ENCODE measurements at places on chromosomes 4 and X.
A peak's percentile ranks its signal among the peaks of the same experiment; 100 is the strongest.

DNA sequence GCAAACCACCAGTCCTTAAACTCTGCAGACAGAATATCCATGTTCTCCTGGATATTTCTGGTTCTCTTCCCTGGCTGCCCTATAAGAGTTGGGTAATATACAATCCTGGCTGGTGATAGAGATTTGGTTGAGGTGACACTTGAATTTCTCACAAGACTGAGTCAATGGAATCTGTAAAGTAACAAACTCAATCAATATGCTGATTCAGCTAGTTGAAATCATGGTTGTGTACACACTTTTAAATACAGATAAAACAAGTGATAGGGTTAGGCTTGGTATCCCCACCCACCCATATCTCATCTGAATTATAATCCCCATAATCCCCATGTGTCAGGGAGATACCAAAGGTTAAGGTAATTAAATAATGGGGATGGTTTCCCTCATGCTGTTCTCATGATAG lies 349.2 kb upstream of the MAD2L1 start:
- no peak for DNase-seq

- DNase-seq, result no peak
Observed at GRCh38 chr4:122364700-122365404, 14.0 kb upstream of the ADAD1 start.

- no peak for DNase-seq
Observed at GRCh38 chr4:109798866-109799265, 2.9 kb downstream of the CFI start.

DNA sequence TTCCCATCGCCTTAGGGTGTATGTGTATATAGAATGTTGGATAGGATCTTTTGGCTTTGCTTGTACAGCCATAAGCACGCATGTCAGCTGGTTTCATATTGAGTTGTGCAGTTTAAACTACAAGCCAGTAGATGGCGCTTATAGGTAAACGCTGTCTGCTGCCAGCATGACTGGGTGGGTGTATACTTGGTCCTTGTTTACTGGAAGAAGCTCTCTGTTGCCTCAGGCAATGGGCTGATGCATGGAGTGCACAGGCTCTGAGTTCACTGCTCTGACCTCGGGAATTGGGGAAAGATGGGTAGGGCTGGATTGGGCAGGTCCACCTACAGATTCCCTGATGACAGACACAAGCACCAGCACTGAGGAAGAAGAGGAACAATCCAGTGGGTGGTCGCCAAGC lies 831.5 kb downstream of the STIM2 start:
- no peak for DNase-seq

- DNase-seq, result no peak
Observed at GRCh38 chr4:161554372-161554990, 609.3 kb downstream of the FSTL5 start.

- DNase-seq, result no peak
Observed at GRCh38 chrX:67004451-67004850, 365.6 kb upstream of the EDA2R start.

GRCh38 chr4:184782731-184783373 lies 42.9 kb downstream of the ACSL1 start:
- DNase-seq, result no peak

- no peak for DNase-seq
Observed at GRCh38 chr4:151438154-151438553, 29.2 kb downstream of the FHIP1A start.

- DNase-seq, result no peak
Observed at GRCh38 chrX:49868739-49869138, 10.5 kb upstream of the USP27X start.

DNA sequence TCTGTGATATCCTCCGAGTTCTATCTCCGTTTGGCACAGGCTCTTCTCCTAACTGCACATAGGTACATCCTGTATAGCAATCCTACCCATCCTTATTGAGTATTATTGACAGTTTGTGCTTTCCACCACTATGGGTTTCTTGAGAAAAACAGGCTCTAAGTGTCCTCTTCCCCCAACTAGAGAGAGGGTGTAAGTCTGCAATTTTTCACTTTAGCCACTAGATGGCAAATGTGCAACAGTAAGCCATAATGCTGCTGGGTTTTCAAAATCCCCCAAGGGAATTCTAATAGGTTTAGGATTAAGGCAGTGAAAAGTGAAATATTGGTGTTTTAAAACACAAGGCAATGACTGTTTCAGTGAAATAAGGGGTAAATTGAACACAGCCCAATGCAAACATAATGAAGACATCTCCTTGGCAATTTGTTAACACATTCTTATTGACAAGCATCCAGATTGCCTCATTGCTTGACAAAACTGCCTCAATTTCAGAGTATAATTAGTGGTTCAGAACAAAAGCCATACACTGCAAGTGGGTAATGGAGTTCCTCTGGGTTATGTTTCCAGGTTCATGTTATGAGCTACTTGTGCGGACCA lies 239.0 kb upstream of the HTR2C start:
- peak; percentile 4 for DNase-seq

DNA sequence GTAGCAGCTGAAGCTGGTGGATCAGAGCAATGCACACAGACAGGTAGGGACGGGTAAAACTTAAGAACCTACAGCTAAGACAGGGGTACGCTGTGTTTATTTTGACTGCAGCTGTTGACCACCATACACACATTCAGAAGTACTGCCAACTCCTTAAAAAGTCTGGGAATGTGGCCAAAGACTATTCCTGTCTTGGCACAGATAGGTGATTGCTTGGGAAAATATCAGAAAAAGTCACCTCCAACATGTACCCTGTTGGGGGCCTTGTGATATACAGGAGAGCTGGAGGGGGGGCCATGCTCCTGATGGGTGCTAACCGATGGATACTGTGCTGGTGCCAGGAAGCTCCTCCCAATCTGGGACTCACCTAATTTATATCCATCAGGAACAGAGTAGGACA lies 121.2 kb downstream of the VCX2 start:
- DNase-seq, result no peak

DNA sequence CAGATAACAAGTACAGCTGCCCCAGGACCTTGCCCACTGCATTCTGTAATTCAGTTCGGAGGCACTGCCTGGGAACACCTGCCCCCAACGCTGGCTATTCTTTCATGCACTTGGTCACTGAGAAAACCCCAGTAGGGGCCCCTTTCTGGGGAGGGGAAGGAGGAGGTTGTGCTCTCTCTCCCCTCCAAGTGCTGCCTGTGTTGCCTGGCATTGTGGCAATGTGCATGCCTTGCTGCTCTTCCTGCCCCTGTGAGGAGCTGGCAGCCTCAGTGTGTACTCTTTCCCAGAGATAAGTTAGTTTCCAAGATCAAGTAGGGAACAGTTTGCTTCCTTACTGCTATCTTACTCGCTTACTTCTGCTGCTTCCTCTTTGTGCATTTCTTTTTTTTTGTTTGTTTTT lies 90.8 kb downstream of the AASDH start:
- no peak for DNase-seq

- no peak for DNase-seq
Observed at GRCh38 chr4:155781249-155781831, 22.5 kb downstream of the GUCY1B1 start.

- peak; percentile 1 for DNase-seq
Observed at GRCh38 chr4:21790438-21791029, 158.0 kb downstream of the KCNIP4 start.

- no peak for DNase-seq
Observed at GRCh38 chrX:141468940-141469339, 115.6 kb downstream of the SPANXA1 start.

- DNase-seq, result no peak
Observed at GRCh38 chrX:23766650-23767551, 16.1 kb upstream of the SAT1 start.

- no peak for DNase-seq
Observed at GRCh38 chrX:47798861-47799260, 37.8 kb upstream of the ZNF81 start.

GRCh38 chr4:140212646-140213045 lies 58.7 kb upstream of the MAML3 start:
- DNase-seq, result no peak

- DNase-seq, result no peak
Observed at GRCh38 chr4:141843136-141843535, 206.8 kb downstream of the IL15 start.

DNA sequence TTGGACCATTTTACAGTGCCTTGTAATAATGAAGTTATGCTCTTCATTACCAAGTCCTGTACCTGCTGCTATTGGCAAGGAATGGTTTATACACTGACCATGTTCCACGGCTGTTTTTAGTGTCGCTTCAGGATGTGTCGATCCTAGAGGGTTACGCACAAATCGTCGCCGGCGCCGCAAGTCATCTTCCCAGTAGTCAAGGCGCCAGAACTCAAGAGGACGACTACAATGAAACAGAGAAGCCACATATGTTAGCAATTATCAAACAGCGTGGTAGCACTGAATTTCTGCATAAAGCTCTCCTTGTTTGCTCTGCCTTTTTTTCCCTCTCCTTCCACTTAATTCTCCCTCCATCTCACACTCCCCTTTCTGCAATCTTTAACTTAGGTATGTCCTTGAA lies 17.0 kb downstream of the MAB21L2 start:
- DNase-seq, result no peak

DNA sequence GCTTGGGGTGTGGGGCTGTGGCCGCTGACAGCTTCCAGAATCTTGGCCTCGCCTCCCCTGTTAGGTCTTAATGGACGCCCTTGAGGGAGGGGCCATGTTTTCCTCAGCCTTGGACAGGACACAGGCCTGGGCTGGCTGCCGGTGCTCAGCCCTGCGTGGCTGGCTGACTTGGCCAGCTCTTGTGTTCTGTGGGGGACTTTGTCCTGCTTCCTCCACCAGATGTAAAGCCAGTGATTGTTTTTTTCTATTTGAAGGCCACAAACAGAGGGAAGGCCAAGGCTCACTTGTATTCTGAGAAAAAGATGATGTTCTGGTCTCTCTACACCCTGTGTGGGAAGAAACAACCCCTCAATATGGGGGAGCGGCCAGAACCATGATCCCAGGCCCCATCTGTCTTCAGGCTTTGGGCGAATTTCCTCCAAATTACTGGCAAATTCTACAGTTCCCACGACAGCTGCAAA lies 71.3 kb downstream of the HTRA3 start:
- DNase-seq, result no peak

DNA sequence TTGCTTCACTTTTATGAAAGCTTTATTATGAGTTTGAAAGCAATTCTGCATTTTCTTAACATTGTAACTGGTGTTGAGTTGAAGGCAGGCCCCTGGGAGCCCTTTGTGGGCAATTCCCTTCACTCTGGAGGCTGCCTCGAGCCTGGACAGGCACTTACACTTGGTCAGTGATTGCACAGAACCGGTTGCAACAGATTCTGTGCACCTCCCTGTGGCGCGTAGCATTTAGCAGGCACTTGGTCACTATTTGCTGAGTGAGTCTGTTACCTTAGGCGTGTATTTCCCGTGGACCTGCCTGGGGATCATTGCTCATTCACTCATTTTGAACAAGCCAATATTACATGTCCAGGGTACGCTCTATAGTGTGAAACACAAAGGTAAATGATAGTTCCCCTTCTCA lies 80.4 kb downstream of the PTTG2 start:
- DNase-seq, result no peak

DNA sequence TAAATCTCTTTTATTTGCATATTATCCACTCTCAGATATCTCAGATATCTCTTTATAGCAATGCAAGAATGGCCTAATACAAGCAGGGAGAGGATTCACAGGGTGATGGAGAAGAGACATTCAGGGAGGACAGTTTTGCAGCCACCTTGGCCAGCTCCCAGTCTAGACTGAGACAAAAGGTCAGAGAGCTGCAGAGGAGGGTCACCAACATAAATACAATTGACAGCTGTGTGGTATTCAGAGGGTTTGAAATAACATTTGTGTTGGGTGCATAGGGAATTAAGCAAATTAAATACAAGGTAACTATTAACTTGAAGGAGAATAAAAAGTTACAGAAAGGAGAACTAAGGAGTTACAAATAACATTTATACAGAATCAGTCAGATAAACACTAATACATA lies 189.5 kb upstream of the TAPT1 start:
- no peak for DNase-seq

- DNase-seq, result peak; percentile 9
Observed at GRCh38 chr4:152063621-152064240, 302.9 kb upstream of the GATB start.

DNA sequence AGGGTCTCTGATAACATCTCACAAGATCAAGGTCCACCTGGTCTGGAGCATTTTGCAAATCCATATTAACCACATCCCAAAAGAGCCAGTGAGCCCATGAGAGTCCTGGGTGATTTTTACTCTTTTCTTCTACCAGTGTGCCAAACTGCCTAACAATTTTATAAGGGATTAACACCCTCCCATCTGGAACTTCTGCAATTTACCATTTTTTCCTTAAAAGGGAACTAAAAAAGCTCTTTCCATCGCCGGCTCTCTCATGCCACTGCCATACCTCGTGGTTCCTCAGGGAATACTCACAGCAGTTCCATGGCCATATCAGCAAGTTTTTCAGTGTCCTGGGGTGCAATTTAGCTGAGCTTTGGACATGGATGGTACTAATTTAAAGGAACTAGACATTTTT lies 55.7 kb downstream of the SEPSECS start:
- DNase-seq, result no peak

DNA sequence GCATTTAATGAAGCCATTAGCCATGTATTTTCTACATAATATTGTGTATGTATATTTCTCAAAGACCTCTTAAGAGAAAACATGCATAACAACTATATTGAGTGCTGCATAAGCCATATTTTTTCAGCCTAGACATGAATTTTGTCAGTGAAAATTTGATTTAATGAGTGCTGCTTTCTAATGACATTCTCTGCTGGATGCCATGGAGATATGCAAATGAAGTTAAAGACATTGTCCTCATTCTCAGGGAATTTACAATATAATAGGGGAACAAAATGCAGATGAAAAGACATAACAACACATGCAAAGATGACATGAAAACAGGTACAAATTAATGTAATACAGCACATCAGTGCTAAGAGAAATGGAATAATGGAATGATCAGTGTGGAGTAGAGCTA lies 118.7 kb downstream of the ATOH1 start:
- no peak for DNase-seq

- no peak for DNase-seq
Observed at GRCh38 chr4:119050527-119051090, 85.0 kb upstream of the MYOZ2 start.

DNA sequence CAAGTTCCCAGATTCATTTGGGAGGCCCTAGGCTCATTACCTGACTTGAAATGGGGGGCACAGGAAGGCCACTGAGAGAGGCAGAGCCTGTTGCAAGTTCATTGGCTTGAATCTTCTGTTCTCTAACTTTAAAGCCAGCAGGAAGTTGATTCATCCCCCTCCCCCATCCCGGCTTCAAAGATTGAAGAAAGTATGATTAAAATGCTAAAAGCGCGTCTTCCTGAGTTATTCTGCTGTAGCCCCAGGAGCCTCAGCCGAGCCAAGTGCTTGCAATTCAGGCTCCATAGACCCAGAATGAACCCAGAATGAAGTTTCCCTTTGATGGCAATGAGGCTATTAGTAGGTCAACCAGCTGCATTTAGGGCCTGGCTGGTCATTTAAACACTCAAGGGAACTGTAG lies 14.7 kb downstream of the CHST7 start:
- DNase-seq, result no peak

DNA sequence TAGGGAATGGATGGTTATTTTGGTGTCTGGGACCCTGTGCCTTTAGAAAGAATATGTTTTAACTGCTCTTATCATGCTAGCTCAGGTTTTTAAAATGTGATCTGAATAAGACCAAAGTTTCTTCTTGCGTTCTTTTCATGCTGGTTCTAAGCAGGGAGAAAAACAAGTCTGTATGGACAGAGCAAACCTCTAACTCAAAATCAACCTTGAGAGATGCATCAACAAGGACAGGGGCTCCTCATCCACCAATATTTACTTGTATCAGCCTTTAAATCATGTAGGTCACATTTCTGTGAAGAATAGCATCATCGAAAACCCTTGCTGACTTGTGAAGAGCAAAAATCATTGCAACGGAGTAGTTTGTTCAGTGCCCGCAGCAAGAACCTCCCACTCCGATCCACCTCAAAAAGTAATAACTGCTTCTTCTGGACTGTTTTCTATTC lies 1.2 kb downstream of the ATP10D start:
- no peak for DNase-seq

GRCh38 chr4:53821179-53821851 lies 230.0 kb upstream of the LNX1 start:
- no peak for DNase-seq
